ENCODE measurements at places on chromosomes 7 and 10. TPM values are rescaled to one million over a fixed set of nuclear protein-coding genes. Genes with fewer than 3 reads are reported as not detected.

CDK1 gene
- total RNA-seq: 141 TPM

OR9A2 gene
- not detected for total RNA-seq

SMC3 gene
- total RNA-seq: 43.1 TPM

SEC23IP gene
- 19.3 TPM for total RNA-seq

CABCOCO1 gene
- total RNA-seq: 0.86 TPM

IKZF1 gene
- not detected for total RNA-seq

GRCh38 chr10:79358811-79359210, 11.5 kb downstream of the PPIF start:
- DNase-seq: no peak

DNA sequence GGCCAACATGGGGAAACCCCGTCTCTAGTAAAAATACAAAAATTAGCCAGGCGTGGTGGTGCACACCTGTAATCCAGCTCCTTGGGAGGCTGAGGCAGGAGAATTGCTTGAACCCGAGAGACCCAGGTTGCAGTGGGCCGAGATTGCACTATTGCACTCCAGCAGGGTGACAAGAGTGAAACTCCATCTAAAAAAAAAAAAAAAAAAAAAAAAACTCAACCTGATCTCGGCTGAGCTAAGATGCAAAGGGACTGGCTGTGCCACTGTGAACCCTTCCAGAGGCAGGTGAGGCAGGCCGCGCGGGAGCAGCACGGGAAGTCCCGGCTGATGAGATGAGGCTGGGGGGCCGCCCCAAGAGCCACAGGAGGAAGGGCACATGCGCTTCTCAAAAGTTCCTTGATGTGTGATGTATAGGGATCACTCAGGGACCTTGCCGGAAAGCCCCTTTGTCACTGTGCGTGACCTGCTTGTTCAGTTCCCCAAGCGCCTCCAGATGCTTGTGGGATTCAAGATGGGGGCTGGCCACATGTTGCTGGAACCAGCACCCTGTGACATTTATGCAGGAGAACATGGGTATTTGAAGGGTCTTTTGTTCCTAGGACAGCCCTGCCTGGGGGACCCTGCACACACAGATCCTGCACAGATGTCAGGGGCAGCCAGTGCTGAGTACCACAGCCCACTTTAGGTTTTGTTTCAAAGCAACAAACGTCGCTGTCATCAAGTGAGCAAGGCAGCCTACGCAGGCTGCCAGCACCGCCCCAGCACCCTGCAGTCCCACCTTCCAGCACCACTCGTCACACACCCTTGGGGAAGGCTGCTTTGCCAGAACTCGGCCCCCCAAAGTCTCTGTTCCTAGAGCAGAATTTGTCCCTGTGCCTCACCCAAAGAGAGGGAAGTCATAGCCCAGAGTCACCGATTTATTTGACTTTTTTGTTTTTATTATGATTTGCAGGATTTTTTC, 74.8 kb upstream of the SH2B2 start:
- no peak for DNase-seq

DNA sequence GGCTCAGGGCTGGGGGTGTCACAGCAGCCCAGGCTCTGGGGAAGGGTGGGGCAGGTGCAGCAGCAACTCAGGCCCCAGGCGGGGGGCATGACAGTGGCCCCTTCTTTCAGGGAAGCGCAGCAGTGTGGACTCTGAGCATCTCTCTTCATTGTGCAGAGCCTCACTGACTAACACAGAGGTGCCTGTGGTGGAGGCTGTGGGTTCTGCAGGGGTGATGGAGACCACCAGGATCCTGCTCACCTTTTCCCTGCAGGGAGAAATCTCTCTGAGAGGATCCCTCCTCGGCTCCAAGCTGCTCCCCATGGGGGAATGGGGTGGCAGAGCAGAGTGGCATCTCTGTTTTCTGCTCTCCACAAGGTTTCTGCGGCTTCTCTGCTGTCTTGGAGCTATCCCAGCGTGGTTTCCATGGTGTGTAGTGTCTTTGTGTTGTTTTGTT, 37.8 kb upstream of the SHH start:
- no peak for DNase-seq

DNA sequence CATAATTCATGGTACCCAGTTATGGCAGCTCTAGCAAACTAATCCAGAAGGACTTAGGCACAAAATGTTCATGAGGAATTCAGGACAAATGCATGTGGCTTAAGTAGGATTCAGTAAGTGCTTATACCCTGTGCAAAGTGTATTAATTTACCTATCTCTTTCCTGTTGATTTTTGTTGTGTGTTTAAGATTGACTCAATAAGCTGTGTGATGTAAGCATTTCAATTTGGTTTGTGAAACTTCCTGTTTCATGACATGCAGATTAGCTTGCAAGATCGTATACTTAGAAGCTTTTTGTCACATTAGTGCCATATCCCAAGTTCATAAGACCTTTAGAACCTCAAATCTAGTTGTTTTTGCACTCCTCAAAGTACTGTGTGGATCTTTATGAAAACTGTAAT, 416.7 kb downstream of the ARL4A start:
- DNase-seq: no peak

DNA sequence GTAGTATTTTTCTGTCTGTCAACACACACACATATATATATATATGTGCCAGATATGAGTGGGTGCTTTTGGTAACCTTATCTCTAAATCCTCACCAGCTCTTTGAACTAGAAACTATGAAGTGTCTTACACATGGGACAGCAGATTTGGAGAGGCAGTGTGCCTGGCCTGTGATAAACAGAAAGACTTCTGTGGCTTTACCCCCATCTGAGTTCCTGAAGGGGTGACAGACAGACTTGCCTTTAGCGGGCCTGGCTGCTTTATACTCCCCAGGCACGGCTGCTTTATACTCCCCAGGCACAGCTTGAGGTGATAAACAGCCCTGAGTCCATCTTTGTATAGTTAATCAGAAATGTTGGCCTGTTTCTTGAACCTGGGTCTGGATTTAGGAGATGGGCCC, 5.6 kb downstream of the BAG3 start:
- DNase-seq: no peak

- no peak for DNase-seq
These were observed 46.6 kb downstream of the BPGM start for GRCh38 chr7:134693256-134693655.

DNA sequence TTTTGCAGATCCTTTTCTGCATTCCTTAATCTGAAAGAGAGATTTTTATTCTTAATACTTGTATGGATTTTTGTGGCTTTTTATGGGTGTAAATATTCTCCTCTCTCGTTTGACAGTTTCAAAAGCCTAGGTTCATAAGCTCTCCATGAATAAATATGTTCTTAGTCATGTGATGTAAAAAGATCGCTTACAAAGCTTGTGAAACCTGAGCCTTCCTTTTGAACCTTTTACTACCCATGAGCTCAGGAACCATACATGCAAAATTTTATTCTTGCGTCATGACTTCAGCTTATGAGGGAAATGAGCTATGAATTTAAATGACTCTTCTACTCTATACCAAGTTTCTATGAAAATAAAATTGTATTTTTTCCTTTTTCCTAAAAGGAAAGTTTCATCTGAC, 98.7 kb downstream of the POLL start:
- DNase-seq: no peak

GRCh38 chr7:142629588-142630260, 119.5 kb upstream of the PRSS1 start:
- no peak for DNase-seq

GRCh38 chr10:89022734-89023133, 32.1 kb downstream of the FAS start:
- DNase-seq: no peak

GRCh38 chr10:110679486-110680272, 35.5 kb downstream of the RBM20 start:
- no peak for DNase-seq

DNA sequence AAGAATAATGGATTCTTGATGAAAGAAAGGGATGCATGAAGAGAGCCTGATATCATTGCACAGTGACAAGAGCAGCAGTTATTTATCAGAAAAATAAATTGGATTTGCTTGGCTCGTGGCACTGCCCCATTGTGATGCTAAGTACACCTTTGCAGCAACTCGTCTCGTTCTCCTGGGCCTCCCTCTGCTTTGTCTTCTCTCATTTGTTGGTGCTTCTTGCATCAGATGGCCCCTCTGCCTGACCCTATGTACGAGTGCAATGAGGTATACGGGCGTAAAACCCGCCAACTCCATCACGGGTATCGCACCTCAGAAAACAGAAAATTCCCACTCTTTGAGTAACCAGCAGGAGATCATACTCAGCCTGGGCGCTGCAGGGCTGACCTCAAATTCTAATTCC, 107.2 kb upstream of the C10orf90 start:
- DNase-seq: no peak

DNA sequence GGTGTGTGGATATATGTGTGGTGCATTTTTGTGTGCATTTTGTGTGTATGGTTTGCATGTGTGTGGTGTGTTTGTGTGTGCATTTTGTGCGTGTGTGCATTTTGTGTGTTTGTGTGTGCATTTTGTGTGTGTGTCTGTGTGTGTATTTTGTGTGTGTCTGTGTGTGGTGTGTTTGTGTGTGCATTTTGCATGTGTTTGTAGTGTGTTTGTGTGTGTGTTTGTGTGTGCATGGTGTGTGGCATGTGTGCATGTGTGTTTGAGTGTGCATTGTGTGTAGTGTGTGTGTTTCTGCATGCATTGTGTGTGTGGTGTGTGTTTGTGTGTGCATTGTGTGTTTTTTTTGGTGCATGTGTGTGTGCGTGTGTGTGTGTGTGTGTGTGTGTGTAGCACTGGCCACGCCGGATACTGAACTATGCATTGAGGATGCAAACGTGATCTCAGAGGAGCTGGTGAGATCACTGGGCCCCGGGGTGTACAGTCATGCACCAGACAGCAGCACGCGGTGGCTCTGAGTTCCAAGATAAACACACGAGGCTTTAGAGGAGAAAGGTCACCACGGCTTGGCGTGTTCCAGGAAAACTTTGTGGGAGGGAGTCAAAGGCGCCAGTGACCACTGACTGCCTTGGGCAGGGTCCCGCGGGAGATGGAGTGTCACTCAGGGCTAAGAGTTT, 106.6 kb upstream of the SHH start:
- DNase-seq: peak; percentile 88

DNA sequence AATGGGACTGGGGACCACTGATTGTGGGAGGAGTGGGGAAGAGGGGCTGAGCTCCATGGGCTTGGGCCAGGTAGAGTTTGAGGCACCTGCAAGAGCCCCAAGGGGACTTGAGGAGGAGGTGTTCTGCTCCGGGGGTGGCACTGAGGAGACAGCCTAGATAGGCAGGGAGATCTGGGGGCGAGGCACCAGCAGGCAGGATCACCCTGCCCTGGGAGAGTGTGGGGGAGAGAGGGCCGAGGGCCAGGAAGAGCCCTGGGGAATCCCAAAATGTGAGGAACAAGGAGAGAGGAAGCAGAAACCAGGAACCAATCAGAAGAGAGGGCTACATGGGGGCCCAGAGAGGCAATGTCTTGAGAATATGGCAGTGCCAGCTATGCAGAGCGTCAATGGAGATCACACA, 34.6 kb downstream of the LEP start:
- no peak for DNase-seq

DNA sequence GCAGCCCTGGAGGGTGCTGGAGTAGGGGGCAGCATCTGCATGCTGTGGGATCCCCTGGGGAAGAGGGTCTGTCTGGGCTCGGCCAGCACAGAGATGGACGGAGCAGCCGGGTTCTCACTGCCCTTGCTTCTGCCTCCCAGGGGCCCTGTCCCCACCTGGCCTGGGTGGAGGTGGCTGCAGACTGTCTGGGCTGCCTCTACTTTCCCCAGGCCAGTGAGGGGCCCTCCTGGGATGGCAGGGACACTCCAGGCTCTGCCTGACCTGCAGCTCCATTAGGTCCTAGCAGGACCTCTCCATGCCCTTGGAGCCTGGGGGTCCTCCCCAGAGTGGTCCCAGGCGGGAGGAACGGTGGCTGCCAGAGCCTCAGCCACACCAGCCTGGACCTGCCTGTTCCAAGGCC, 63.7 kb downstream of the PWWP2B start:
- no peak for DNase-seq

DNA sequence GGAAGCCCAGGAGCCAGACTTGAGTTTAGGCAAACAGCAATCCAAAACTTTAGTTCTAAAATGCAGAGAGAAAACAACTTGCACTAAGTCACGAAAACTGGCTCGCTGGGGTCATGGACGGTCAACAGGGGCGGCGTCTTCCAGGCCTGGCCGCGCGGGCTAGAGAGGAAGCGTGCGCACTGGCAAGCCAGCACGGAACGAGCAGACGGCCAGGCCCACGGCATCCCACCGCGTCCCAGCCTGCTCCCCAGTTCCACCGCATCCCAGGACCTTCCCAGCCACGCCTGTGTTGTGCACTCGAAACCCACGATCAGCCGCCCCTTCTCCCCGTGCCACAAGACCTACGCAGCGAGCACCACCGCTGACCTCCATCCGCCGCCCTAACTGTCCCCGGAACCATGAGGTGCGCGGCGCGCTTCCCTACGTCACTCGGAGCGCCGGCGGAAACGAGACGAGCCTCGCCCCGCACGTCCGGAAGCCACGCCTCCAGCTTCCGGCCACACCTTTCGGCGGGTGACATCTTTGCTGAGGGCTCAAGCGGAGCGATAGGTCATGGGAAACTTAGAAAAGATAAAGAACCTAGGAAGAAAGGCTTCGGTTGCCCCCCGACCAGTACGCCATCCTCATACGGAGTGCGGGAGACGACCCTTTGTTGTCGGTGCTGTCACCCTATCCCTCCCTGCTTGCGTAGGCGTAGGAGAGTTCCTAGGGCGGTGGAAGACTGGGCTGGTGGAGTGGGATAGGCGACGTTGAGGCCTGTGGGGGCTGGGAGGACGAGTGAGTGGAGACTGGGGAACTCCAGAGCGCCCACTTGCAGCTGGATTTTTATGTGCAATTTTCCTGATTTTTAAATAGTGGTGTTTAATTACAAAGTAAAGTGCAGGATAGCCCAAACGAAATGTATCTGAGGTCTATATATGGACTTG, at the start of gene TBRG4:
Gene TBRG4, minus strand, starts transcription at position 400 of the 926 bp plus-strand sequence. CDS start 2,460 bp downstream, outside the sequence.
- DNase-seq: peak; percentile 64

DNA sequence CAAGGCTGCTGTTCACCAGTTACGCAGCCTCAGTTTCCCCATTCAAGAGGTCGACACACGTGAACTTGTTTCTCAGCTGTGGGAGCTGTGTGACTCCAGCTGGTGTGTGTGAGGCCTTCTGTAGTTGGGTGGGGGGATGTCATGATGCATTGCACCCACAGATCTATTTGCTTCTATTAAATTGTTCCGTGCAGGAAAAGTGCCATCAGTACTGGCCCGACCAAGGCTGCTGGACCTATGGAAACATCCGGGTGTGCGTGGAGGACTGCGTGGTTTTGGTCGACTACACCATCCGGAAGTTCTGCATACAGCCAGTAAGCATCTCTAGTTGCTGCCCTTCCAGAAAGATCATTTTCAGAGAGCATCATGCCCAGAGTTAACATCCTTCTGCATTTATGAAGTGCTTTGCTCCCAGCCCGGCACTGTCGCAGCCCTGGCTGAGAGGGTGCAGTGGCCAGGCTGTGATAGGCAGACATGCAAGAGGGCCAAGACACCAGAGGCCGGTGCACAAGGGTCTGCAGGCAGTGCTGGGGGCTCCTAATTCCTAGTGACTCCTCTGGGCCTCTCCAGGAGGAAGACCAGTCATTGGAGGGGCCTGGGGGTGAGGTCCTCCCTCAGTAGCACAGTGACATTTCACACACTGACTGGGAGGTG, 60.2 kb downstream of the MKI67 start:
- DNase-seq: no peak

DNA sequence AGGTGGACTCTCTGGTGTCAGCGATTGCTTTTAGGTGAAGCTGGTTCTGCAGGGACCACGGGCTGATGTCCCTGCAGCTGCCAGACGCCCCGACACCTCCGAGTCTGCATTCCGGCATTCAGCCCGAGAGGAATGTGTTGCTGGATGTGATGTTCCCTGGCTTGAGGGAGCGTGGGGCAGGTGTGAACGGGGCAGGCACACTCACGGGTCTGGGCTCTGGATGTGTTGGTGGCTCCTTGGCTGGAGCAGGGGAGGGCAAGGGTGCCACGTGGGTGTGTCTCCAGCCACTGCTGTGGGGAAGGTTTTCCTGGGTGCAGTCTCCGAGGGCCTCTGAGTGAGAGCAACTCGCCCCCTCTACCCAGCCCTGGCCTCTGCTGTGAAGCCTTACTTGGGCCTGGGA, 140.5 kb downstream of the CAMK1D start:
- DNase-seq: no peak
